ENCODE measurements at places on chromosomes 6 and 20. TPM values are rescaled to one million over a fixed set of nuclear protein-coding genes. Genes with fewer than 3 reads are reported as not detected.

The TASP1 gene
- polyA plus RNA-seq, result 7.4 TPM

The RRAGD gene
- polyA plus RNA-seq, result 0.04 TPM

The MEI4 gene
- not detected for polyA plus RNA-seq

The MLN gene
- not detected for polyA plus RNA-seq

The IP6K3 gene
- polyA plus RNA-seq, result not detected

The JAG1 gene
- polyA plus RNA-seq, result 29.9 TPM

DNA sequence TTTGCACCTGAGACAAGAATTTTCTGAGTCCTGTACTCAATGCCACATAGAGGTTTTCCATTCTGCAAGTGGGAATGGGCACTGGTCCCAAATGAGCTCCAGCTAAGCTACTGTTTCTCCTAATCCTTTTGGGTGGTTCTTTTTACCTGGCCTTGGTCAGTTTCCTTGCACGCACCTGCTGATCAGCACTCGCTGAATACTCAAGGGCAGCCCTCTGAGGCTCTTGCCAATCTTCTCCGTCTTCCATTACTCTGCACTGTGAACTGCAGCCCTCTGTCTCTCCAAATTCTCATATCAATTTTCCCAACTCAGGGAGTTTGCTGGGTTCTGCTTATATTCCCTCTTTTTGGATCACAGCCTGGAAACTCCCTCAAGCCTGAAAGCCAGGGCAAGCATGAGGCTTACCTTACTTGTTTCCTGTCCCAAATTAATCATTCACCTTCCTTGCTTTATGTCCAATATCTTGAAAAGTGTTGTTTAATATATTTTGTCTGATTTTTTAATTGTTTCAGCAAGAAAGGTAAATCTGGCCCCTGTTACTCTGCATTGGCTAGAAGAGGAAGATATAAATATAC lies 138.0 kb upstream of the TBX18 start:
- no peak for DNase-seq

DNA sequence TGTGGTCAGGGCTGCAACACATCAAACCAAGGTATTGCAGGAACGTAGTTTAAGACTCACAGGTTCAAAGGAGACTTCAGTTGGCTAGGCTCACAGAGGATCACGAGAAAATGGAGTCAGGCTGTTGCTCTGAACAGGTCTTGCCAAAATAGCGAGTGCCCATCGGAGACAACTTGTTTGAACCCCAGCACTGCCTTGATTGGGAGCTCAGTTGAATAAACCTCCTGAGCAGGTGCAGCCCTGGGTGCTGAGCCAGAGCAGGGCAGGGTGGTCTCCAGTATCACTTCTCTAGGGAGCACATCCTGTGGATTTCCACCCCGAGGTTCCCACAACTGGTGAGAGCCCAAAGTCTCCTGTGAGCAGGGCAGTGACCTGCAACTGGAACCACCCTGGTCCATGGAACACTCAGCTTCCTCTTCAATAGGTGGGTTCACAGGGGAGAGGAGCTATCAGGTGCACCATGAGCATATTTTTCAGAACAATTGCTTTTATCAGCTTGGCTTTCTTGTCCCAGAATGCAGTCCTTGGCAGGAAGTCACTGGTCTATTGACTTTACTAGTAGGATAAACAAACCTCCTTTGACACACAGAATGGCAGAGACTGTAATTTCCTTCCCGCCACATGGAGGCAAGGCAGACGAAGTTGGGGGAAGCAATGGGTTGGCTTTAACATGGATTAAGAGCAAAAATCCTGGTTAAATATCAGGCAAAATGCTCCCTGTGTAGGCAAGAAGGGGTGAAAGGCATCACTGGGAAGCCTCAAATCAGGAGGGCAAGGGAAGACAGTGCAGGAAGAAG lies 267.7 kb upstream of the FOXQ1 start:
- DNase-seq, result no peak

DNA sequence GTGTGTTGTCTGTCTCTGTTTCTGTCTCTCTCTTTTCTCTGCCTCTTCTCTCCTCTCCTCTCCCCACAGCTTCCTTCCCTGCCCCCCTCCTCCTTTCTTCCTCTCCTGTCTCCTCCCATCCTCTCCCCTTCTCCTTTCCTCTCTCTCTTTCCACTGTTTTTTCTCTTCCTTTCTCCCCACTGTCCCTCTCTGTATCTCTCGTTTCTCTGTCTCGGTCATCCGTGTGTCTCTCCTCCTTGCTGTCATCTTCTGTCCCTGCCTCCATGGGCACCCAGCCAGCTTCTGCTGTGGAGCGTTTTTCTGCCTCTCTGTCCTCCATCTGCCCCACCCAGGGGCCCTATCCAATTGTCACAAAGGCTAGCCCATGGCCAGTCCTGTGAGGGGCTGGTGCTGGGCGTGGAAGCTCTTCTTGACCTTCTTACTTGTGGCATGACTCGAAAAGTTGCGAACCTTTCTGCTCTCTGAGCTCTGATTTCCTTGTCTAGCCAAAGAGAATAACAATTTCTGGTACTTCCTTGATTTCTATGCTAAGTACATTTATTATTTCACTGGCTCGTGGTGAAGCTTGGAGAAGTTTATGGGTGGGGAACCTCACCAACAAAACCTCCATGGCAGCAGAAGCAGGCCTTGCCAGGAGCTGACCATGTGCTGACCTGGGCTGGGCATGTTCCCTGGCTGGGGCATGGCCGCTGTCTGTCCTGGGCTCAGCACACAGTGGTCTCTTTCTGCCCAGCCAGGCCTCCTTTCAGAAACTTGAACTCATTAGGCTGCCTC lies 69.3 kb downstream of the CEBPB start:
- no peak for DNase-seq

The COL19A1 gene
- polyA plus RNA-seq, result not detected

GRCh38 chr6:39048481-39049399 lies at the start of gene GLP1R:
Gene GLP1R (plus strand): TSS chr6:39048781. CDS start chr6:39048841, 60 bp downstream.
- no peak for DNase-seq

The EPHA7 gene
- polyA plus RNA-seq, result not detected

DNA sequence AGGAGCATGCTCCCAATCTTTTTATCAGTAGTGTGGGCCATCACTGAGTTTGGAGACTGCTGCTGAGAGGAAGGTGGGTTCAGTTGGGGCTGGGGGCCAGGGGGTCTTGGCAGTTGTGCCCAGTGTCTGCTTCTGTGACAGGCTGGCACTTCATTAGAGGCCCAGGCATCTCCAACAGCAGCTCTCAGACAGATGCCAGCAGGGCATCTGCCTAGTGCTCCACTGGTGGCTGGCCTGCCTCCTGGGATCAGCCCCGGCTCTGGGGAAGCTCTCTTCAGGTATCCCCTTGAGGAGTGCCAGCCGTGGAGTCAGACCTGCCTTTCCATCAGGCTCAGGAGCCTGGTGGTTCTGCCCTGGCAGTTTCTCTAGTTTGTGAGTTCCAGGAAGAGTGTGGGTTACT lies 77.3 kb downstream of the DTD1 start:
- DNase-seq, result no peak

The BPIFB4 gene
- polyA plus RNA-seq, result not detected

The HMGCLL1 gene
- polyA plus RNA-seq, result not detected

The FAM217A gene
- polyA plus RNA-seq, result not detected

DNA sequence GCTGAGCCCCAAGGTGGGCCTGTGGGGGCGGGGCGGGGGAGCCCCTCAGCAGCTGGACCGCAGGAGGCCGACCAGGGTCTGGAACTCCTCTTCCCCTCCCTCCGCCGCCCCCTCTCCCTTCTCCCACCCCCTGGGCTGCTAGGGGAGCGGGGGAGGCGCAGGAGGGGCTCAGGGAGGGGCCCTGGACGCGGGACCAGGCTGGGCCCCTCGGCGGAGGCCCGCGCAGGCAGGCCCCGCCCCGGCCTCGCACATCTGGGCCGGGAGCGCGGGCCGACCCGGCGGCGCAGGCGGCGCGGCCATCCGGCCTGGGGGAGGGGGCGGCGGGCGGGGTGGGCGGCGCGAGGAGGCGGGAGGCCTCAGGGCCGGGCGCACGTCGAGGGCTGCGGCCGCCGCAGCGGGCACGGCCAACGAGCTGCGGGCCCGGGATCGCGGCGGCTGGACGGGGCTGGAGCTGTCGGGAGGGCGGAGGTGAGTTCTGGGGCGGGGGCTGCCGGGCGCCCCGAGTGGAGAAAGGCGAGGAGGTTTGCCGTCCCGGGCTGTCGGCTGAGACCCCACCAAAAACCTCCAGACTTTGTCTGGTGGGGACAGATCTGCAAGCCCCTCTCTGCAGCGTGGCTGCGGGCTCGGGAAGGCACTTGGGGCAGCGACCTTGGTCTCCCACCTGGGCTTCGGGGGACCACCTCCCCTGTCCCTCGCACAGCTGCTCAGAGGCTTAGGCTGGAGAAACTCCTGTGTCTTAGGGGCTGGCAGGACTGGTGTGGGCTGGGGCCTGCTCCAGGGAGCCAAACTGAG lies at the start of gene HSPA12B:
Gene HSPA12B (plus strand): TSS at position 359 of the 792 bp plus-strand sequence. CDS start 5,990 bp downstream, outside the sequence.
- DNase-seq, result no peak

The NRN1 gene
- polyA plus RNA-seq, result not detected

The ESR1 gene
- polyA plus RNA-seq, result 0.35 TPM

DNA sequence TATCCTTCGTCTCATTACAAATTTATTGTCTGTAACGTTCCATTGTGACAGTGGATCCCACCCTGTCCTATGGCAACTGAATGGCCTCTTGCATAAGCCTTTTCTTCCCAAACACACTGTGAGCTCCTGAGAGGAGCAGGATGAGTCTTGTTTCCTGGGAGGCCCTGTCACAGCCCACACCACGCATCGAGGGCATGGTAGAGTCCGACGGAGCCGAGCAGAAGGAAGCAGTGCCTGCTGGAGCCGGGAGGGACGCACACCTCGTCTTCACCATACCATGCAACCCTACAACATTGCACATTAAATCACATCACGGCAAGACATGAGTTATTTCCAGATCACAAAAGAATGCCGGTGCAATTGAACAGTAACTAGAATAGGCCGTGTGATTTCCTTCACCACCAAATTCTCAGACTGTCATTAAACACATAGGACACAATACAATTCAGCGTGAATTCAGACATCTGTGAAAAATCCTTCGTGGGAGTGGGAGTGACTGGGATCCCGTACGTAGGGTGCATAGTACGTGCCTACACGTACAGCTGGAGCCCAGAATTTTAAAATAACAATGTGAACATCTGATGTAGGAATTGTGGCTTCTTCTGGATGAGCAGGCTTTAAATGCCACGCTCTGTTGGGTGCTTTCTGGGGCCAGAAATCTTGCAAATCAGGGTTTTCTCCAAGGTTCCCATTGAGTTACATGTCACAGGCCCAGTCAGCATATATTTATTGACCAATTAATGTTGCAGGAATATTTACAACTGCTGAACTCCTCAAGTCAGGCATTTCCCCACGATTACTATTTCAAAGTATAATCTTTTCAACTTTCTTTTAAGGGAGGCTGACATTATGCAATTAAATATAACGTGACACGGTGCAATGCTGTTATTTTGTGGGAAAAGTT lies 201.8 kb downstream of the TTLL2 start:
- no peak for DNase-seq

- DNase-seq, result peak; percentile 18
Observed at GRCh38 chr6:40988634-40989033, 50.4 kb downstream of the UNC5CL start.

GRCh38 chr20:23643659-23644058 lies 5.9 kb upstream of the CST3 start:
- no peak for DNase-seq

The AHCY gene
- 257 TPM for polyA plus RNA-seq

The CRISP1 gene
- polyA plus RNA-seq, result not detected

DNA sequence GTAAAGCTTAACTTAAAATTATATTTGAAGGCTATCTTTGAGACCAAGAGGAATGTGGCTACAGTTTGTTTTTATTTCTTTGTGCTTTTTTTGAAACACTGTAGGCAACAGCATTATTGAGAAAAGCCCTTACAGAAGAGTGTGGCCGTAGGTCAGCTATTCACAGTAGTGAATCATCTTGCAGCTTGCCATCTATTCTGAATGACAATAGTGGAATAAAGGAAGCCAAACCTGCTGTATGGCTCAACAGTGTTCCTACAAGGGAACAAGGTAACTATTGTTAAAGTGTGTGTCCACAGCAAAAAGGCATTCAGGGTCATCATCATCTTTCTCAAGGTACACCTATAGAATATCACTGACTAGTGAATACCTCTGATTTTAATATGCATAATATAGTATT lies 88.5 kb downstream of the KIZ start:
- no peak for DNase-seq

The COL9A1 gene
- polyA plus RNA-seq, result not detected

The ZNF343 gene
- 5.7 TPM for polyA plus RNA-seq

The PCK1 gene
- polyA plus RNA-seq, result not detected

DNA sequence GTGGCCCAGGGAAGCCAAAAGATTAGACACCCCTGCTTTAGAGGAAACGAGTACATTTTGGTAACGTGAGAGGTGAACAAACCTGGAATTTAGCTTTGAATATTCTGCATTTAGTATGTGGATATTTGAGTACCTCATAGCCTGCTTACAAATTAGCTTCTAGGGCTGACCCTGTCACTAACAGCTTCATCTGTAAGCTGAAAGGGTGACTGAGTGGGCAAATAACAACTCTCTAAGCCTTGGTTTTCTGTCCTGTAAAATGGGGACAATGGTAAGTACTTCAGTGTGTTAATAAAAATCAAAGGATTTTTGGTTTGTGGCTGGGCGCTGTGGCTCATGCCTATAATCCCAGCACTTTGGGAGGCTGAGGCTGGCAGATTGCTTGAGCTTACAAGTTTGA lies 8.4 kb upstream of the GUCA1B start:
- no peak for DNase-seq

The SPEF1 gene
- polyA plus RNA-seq, result 0.16 TPM

The HRH3 gene
- not detected for polyA plus RNA-seq

The ULBP2 gene
- 9.9 TPM for polyA plus RNA-seq

The EYA2 gene
- not detected for polyA plus RNA-seq

The KIF16B gene
- 3.3 TPM for polyA plus RNA-seq

- no peak for DNase-seq
Observed at GRCh38 chr6:8242885-8243284, 140.5 kb upstream of the EEF1E1 start.

- no peak for DNase-seq
Observed at GRCh38 chr20:31757254-31757653, 18.2 kb downstream of the TPX2 start.

- DNase-seq, result no peak
Observed at GRCh38 chr6:11231564-11232192, 790 bp downstream of the NEDD9 start.

GRCh38 chr20:9838035-9838377 lies 870 bp downstream of the PAK5 start:
- no peak for DNase-seq

- no peak for DNase-seq
Observed at GRCh38 chr20:32434434-32434833, 76.3 kb downstream of the ASXL1 start.

GRCh38 chr20:24095756-24096155 lies 107.2 kb upstream of the GGTLC1 start:
- DNase-seq, result peak; percentile 90

GRCh38 chr6:149001422-149001821 lies 254.6 kb downstream of the UST start:
- DNase-seq, result no peak

The ID4 gene
- polyA plus RNA-seq, result not detected

DNA sequence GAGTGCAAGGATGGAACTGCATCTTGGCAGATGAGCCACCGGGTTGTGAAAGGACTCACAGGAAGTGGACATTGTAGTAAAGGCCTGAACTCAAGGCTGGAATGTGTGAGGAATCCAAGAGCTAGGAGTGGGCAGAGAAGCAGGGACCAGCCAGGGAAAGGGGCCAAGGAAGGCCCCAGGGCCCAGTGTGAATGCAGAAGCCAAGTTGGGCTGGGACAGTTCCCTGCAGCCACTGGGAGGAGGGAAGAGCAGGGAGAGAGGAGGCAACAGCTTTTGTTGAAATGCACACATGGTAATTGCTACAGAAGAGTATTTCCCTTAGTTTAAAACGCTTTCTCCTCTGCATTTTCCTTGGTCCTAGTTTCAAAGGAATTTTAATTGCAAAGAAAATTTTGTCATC lies 34.6 kb downstream of the CDH22 start:
- DNase-seq, result no peak

- DNase-seq, result no peak
Observed at GRCh38 chr6:81396916-81397315, 355.6 kb downstream of the TENT5A start.

The HLA-DRA gene
- polyA plus RNA-seq, result not detected

- no peak for DNase-seq
Observed at GRCh38 chr20:58518896-58519593, 3.8 kb upstream of the APCDD1L start.

Measured in foreskin keratinocyte (primary cell).